Left lung (tissue), 14 donors: ENCODE measurements at places on chromosomes 5 and 9. TPM values are rescaled to one million over a fixed set of nuclear protein-coding genes. Genes with fewer than 3 reads are reported as not detected.
A peak's percentile ranks its signal among the peaks of the same experiment; 100 is the strongest.

SLC6A7 gene
- not detected for total RNA-seq

LRRC19 gene
- total RNA-seq, result not detected

GABRA1 gene
- total RNA-seq, result not detected

LTC4S gene
- 19.6 TPM for total RNA-seq

PCDHGA3 gene
- 1.4 TPM for total RNA-seq

KIF27 gene
- total RNA-seq, result 8.8 TPM

DNA sequence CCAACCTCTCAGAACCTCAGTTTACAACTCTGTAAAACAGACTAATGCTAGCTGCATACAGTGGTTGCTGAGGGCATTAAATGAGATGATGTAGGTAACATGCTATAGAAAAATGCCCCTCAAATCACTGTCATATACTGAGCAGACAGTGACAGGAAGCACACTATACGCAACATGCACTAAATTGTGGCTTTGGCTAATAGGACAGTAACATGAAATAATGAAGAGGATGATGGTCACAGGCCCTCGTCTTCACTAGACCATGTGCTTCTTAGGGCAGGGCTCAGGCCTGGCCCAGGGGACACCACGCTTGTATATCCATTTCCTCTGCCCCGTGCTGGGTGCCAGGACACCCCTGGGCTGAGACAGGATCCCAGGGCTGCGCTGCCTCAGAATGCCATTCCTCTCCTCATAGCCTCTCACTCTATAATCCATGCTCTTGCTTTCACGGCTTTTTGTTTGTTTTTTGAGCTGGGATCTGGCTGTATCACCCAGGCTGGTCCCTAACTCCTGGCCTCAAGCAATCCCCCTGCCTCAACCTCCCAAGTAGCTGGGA is 18.9 kb downstream of the CSF1R start:
- DNase-seq, result peak; percentile 10

DNA sequence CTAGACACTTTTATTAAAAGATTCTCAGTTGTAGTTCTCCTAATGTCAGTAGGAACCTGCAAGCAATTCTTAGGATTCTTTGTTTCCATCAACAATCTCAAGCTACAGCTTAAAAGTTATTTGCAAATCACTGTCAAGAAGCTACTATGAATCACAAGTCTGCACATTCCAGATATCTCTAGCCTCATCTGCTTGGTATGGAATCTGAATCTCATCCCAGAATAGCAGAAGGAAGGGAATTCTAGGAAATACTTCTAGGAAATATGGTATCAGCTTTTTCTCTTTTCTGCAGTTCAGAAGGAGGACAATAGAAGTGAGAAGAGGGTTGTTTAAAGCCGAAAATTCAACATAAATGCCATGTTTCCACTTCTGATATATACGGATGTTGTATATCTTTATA is 792.2 kb upstream of the CDH9 start:
- DNase-seq, result no peak

- DNase-seq, result no peak
Measured at GRCh38 chr5:43425983-43426382, 13.8 kb upstream of the CCL28 start.

DNA sequence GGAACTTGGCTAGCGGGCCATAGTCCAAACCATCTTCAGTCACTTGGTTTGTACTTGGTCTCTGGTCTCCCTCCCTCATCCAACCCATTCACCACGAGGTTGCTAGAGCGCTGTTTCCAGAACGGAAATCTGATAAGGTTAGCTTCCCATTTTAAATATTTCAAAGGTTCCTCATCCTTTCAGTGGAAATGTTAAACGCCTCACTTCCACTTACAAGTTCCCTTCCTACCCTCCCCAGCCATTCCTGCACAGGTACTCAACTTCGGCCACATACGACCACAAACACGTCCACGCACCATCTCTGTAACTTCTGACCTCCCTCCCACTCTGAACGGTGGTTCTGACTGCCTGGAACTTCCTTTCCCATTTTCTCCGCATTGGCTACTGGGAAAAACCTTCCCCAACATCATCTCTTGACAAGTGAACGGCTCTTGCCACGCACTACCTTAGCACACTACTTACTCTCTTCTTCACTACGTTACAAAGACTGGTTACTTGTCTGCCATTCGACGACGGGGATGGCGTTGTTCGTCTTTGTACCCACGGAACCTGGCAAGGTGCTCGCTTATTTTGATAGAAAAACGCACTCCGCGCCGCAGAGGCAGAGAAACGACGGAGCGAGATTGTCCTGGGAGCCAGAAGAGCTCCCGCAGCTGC is 629 bp downstream of the CCNH start:
- DNase-seq, result no peak

DNA sequence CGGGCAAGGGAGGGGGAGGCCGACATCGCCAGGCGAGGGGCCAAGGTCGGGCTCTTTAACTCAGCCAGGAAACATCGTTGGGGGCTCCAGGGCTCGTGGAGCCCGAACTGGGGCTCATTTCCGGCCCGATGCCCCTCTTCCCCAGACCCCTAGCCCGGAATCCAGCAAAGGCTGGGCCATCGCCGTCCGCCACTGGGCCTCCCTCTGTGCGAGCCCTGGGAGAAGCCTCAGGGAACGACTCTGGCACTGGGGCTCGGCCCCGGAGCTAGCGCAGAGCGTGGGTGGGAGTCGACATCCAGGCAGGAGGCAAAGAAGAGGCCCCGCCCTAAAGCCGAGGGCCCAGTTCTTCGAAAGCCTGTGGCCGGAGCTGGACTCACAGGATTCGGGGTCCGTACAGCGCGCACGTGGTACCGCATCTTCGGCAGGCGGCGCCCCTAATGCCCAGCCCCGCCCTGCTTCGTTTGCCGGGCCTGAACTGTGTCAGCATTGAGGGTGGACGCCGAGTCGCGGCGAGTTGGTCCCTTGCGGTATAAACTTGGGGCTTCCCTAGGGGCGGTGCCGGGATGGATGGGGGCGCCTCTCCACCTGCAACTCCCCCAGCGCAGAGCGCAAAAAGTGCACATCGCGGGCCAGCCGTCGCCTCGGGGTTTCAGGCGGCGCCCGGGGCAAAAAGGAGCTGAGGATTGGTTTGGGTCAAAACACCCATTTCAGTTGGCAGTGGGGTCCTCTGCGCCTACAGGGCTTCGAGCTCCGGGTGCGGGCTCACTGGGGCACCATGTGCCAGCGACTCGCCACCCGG is 3.6 kb upstream of the PAX5 start:
- no peak for DNase-seq
